Naive thymus-derived CD4-positive, alpha-beta T cell (primary cell): ENCODE measurements at places on chromosomes 1 and 21. TPM values are rescaled to one million over a fixed set of nuclear protein-coding genes. Genes with fewer than 3 reads are reported as not detected.

- no peak for DNase-seq
- H3K27ac ChIP-seq = peak overlapping the region; percentile 12
- no peak overlapping the region for H3K4me3 ChIP-seq
Observed at GRCh38 chr1:235307158-235308124, 20.5 kb downstream of the ARID4B start.

Gene UBE2U
- total RNA-seq = not detected

DNA sequence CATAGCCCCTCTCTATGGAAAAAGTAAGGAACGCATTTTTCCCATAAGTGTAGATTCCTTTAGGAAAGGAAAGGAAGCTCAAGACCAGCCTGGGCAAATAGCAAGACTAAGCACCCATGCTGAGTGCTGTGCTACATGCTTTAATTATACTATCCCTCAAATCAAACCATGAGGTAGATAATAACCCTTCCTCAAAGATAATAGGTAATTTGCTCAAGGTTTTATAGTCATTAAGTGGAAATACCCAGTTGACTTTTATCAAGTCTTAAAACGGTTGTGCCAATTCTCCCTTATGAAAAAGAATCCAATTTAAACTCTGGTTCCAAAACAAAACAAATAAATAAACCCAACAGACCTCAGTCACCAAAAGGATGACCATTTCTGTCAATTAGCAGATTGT is 3.4 kb downstream of the KIAA0319L start:
- no peak for DNase-seq
- no peaks in the 10 kb centered on the region for H3K27me3 ChIP-seq
- H3K27ac ChIP-seq = no peak overlapping the region
- peaks cover 16% of the 10 kb centered on the region for H3K4me1 ChIP-seq
- no peak overlapping the region for H3K4me3 ChIP-seq
- H3K36me3 ChIP-seq = peaks cover 35% of the 10 kb centered on the region

Gene OR2W3
- 0.83 TPM for total RNA-seq

DNA sequence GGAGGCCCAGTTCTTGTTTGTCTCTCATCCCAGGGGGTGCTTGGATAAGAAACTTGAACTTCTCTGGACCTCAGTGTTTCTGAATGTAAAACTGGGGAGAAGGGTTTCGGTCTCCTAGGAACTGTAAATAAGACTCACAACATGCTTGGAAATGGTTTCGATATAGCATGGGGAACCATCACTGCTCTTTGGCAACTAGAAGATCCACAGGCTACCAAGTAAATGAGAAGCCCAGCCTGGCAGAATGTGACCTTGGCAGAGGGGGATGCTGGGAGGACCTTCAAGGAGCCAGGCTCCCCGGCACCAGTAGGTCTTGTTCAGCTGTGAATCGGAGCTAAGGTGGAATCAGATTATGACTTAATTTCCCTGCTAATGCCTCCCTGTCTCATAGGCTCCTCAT is 3.7 kb downstream of the ARL8A start:
- peak overlapping the region; percentile 35 for H3K27ac ChIP-seq
- no peak for DNase-seq
- H3K4me3 ChIP-seq = no peak overlapping the region
- no peaks in the 10 kb centered on the region for H3K36me3 ChIP-seq

DNA sequence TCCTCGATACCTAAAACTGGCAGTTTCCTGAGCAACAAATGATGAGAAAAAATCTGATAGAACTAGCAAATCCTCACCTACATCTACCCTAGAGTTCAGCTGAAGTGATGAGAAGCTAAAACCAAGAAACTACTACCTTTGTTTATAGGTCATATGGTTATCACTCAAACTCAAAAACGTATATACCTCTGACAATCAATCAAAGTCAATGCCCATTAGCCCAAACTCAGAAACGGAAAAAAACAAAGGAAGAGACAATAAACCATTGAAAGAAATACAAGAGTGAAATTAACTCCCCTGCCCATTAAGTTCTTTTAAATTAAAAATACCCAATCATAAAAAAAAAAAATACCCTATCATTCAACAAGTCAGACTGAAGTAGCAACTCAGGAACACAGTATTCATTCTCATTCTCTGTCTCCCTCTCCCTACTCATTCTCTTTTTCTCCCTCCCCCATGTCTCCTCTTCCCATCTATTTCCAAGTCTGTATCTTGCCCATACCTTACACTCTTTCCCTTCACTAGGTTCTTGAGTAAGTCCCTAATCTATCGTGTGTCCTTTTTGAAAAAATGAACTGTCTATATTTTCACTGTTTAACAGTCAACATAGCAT is 6.8 kb downstream of the CDC42BPA start:
- no peak for DNase-seq
- H3K4me1 ChIP-seq = no peaks in the 10 kb centered on the region
- no peaks in the 10 kb centered on the region for H3K27me3 ChIP-seq
- H3K27ac ChIP-seq = no peak overlapping the region
- H3K36me3 ChIP-seq = no peaks in the 10 kb centered on the region

Gene CD2
- 111 TPM for total RNA-seq

DNA sequence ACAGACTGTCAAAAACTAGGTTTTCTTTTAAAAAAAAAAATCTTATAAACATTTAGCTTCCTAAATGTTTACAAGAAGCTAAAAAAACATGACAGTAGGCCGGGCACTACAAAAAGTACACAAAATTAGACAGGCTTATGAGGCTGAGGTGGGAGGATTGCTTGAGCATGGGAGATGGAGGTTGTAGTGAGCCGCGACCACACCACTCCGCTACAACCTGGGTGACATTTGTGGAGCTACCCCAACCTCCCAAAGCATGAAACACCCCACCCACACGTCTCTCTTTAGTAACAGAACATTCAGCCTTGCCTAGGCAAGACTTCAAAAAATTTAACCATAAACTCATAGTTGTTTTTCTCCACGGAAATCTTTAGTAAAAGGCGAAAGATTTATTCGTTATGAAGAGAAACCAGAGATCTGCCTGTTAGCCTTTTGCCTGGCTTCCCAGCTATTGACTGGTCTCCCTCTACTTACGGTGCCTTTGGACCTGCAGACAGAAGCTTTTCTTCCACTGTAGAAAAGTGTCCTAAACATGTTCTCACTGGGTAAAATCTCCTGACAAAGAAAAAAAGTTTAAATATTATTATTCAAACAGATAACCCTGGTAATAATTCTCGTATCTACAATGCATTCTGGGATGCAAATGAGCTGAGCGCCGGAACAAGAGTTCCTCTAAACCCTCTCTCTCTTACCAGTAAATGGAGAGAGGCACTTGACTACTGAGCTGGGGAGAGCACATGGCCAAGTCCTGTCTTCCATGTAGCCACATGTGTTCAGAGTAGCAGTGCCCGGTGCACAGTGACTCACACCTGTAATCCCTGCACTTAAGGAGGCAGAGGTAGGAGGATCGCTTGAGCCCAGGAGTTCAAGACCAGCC is 9.2 kb downstream of the RNU5D-1 start:
- peak overlapping the region; percentile 64 for H3K27ac ChIP-seq
- peaks cover 73% of the 10 kb centered on the region for H3K4me1 ChIP-seq
- H3K27me3 ChIP-seq = no peaks in the 10 kb centered on the region
- DNase-seq = peak; percentile 76
- no peaks in the 10 kb centered on the region for H3K36me3 ChIP-seq

Gene ADCY10
- total RNA-seq = 0.31 TPM in 1 of 2 replicates, not detected in the other

DNA sequence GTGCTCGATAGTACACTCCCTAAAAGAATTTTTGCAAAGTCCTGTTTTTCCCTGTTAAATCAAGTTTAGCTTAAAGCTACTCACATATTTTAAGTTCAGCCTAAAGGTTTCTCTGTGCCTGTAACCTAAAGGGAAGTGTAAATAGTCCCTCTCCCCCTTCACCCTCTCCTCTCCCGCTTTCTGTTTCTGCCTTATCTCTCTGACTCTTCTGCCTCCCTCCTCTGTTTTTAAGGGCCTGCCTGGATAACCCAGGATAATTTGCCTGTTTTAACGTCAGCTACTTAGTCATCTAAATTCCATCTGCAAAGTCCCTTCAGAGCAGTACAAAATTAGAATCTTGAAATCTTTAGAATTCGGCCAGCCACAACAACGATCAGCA is 92.6 kb downstream of the NID1 start:
- no peaks in the 10 kb centered on the region for H3K36me3 ChIP-seq
- peak overlapping the region; percentile 59 for H3K27ac ChIP-seq
- peaks cover 9% of the 10 kb centered on the region for H3K4me1 ChIP-seq
- peak overlapping the region; percentile 14 for H3K4me3 ChIP-seq

Gene ADAMTS4
- total RNA-seq = 1.6 TPM

DNA sequence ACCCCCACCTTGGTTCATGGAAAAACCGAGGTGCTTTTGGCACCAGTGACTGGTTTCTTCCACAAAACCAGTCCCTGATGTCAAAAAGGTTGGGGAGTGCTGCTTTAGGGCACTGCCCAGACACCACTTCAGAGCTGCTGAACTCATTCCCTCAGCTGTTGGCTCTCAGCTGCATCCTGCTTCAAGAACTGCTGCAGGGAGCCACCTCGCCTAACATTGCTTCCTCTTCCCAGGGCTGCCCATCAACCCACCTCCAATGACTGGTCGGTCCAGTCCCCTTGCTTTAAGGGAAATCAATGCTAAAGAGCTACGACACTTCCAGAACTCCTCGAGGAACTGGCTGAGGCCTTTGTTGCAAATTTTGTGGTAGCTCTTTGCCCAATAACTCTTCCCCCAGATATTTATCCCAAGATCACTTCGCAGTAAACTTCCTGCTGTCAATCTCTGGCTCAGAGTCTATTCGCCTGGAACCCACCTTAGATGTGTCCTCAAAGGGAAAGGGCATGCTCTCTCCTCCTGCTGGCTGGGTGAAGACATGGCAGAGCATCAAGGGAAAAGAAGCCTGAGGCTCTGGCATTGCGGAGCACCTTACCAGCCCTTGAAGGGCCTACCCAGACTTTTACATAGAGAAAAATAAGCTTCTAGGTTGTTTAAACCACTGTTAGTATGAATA is 29.0 kb downstream of the C1orf52 start:
- no peaks in the 10 kb centered on the region for H3K4me1 ChIP-seq
- H3K36me3 ChIP-seq = no peaks in the 10 kb centered on the region
- no peak overlapping the region for H3K4me3 ChIP-seq
- no peak overlapping the region for H3K27ac ChIP-seq
- DNase-seq = no peak

DNA sequence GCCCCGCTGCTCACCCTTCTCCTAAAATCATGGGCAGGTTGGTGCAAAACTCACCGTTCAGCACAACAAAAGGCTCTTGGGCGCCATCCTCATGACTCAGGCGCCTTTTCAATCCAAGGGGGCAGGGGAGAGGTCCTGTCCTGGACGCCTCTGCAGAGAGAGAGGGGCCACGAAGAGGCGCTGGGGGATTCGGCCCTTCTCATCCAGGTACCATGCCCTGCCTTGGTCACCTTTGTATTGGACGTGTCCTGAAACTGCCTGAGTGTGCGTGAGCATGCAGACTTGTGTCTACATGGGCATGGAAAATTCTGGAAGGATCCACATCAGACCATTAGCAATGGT is 53.5 kb downstream of the SLC37A1 start:
- H3K36me3 ChIP-seq = no peaks in the 10 kb centered on the region
- no peak for DNase-seq
- H3K4me1 ChIP-seq = no peaks in the 10 kb centered on the region

GRCh38 chr1:34013958-34014737 is 150.3 kb downstream of the HMGB4 start:
- H3K4me3 ChIP-seq = no peak overlapping the region
- no peak for DNase-seq
- no peak overlapping the region for H3K27ac ChIP-seq
- no peaks in the 10 kb centered on the region for H3K4me1 ChIP-seq
- no peaks in the 10 kb centered on the region for H3K27me3 ChIP-seq

DNA sequence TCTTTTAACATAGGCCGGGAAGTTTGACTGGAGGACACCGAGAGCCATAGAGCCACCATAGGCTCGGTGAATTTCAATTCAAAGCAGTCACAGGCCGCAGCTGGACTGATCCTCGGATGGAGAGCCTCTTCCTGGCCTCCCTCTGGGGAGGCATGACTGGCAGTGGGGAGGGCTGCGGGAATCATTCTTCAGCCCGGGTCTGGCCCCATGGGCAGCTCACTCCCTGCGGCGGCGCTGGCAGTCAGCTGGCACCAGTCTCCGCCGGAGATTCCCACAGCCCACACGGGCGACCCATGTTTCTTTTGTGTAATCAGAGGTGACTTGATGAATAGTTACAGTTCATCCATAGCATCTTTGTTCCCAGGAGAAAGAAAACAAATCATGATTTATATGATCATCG is 10.6 kb downstream of the ESPN start:
- H3K27ac ChIP-seq = no peak overlapping the region
- DNase-seq = no peak
- H3K4me1 ChIP-seq = no peaks in the 10 kb centered on the region
- no peak overlapping the region for H3K4me3 ChIP-seq
- no peaks in the 10 kb centered on the region for H3K36me3 ChIP-seq
- no peaks in the 10 kb centered on the region for H3K27me3 ChIP-seq

- H3K36me3 ChIP-seq = no peaks in the 10 kb centered on the region
- no peak for DNase-seq
- no peaks in the 10 kb centered on the region for H3K27me3 ChIP-seq
Observed at GRCh38 chr1:200525090-200525987, 95.2 kb downstream of the KIF14 start.

GRCh38 chr1:156937883-156938282 is 17.5 kb downstream of the LRRC71 start:
- H3K4me1 ChIP-seq = no peaks in the 10 kb centered on the region
- no peak for DNase-seq
- H3K36me3 ChIP-seq = peaks cover 19% of the 10 kb centered on the region
- H3K27me3 ChIP-seq = no peaks in the 10 kb centered on the region
